ENCODE measurements at places on chromosomes 4 and X. TPM values are rescaled to one million over a fixed set of nuclear protein-coding genes. Genes with fewer than 3 reads are reported as not detected.
A peak's percentile ranks its signal among the peaks of the same experiment; 100 is the strongest.

DNA sequence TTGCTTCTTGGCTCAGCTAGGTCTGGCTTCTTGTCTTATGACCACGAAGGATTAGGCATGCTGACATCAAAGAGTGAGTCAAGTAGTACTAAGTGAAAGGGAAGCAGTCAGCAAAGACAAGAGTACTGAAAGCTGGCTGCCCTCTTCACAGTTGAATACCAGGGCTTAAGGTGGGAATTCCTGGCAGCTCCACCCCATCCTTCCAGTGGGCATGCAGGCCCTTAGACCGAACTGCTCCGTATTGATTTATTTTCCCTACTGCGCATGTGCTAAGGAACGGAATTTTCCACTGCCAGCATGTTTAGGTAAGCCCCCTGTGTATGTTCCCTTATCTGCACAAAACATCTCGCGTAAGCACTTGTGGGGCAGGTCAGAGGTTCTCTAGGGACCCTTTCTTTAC, 2320.1 kb downstream of the ARAP2 start:
- no peaks in the 10 kb centered on the region for H3K27me3 ChIP-seq
- no peaks in the 10 kb centered on the region for H3K4me1 ChIP-seq
- H3K36me3 ChIP-seq: no peaks in the 10 kb centered on the region
- no peak overlapping the region for H3K27ac ChIP-seq

DNA sequence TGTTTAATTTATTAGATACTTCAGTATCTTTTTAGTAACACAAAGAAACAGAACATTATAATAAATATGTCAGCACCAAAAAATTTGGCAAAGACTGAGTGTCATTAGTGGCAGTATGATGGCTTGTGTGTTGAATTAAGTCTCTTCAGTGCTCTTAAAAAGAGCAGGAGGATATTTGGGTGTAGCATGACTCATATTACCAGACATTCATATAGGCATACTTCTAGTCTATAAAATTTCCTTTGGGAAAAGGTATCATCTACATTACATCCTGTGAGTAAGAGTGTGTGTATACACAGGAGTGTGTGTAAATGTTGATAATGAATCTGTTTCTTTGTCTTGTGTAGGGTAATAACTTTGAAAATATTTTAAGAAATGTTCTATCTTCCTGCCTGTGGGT, 135.7 kb downstream of the CNKSR2 start:
- H3K4me1 ChIP-seq: no peaks in the 10 kb centered on the region
- DNase-seq: no peak
- no peak overlapping the region for H3K27ac ChIP-seq
- H3K4me3 ChIP-seq: no peak overlapping the region
- H3K27me3 ChIP-seq: no peaks in the 10 kb centered on the region

DNA sequence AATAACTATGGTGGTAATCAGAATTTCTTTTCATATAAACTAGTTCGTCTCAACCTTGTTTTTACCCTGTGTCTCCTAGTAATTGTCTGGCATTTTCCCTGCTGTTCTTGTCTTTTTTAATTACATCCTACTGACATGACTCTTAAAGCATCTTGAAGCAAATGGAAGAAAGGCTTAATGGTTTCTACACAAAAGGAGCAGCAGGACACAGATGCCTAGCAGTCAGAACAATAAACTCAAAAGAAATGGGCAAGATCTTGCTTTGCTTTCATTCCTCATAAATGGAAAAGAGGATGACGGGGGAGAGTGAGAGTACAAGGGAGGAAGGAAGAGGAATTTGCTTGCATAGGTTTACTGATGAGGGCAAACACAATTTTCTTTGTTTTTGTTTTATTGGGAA, 293.2 kb upstream of the EMCN start:
- no peak overlapping the region for H3K27ac ChIP-seq
- no peaks in the 10 kb centered on the region for H3K36me3 ChIP-seq
- no peaks in the 10 kb centered on the region for H3K4me1 ChIP-seq

DNA sequence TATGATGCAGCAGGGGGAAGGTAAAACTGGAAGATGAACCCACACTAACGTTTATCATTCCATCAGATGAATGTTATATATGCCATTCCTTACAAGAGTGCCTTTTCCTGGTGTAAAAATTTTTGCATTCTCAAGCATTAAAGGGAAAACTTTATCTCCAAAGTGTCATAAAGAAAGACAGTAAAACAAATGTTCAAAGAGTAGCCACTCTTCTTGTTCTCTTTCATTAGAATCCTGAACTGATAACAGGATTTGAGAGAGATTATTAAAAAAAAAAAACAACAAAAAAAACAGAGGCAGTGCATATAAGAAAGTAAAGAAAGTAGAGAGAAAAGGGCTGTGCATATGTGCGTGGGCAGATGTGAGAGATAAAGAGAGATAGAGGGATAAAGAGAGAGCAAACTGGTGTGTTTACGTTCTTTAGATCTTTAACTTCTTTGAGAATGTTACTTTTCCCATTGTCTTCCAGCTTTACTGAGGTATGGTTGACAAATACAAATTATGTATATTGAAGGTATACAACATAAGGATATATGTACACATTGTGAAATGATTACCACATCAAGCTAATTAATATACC, 275.4 kb downstream of the HS3ST1 start:
- DNase-seq: no peak
- no peaks in the 10 kb centered on the region for H3K36me3 ChIP-seq
- H3K27me3 ChIP-seq: no peaks in the 10 kb centered on the region
- no peak overlapping the region for H3K4me3 ChIP-seq
- H3K4me1 ChIP-seq: no peaks in the 10 kb centered on the region

DNA sequence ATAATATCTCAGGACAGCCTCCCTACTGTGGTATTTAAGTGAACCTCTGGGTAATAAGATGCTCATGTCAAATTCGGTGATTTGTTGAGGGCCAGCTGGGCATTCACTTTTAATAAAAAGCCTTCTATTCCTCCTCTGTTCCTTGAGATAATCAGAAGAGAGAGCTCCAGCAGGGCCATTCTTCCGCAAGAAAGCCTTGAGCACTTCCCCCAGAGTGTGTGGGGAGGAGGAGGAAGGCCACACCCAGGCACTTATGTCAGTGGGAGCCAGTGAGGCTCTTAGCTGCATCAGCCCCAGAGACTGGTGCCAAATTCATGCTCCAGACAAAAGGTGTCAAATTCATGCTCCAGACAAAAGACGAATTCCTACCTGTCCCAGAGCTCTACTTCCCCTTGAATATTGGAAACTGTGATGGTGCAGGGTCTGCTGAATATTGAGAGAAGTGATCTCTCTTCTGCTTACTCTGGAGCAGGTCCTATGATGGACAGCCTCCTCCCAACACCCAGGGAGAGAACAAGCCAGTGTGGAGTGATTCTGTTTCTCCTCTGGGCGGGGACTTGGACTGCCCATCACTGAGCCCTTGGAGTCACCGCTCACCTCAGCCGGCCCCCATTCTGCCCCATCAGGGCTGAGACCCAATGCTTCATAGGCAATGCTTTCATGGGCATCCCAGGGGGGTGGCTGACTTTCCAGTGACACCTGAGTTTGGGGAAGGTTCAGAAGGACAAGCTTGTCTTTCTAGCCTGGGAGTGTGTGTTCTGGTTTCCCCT, 68.1 kb downstream of the FHDC1 start:
- H3K27me3 ChIP-seq: no peaks in the 10 kb centered on the region
- no peaks in the 10 kb centered on the region for H3K4me1 ChIP-seq
- H3K36me3 ChIP-seq: no peaks in the 10 kb centered on the region
- no peak for DNase-seq

- peak overlapping the region; percentile 90 for H3K4me3 ChIP-seq
- H3K27ac ChIP-seq: peak overlapping the region; percentile 87
- no peaks in the 10 kb centered on the region for H3K36me3 ChIP-seq
- H3K27me3 ChIP-seq: no peaks in the 10 kb centered on the region
- DNase-seq: peak; percentile 26
These were observed 2.8 kb upstream of the TIFA start for GRCh38 chr4:112288455-112288854.

DNA sequence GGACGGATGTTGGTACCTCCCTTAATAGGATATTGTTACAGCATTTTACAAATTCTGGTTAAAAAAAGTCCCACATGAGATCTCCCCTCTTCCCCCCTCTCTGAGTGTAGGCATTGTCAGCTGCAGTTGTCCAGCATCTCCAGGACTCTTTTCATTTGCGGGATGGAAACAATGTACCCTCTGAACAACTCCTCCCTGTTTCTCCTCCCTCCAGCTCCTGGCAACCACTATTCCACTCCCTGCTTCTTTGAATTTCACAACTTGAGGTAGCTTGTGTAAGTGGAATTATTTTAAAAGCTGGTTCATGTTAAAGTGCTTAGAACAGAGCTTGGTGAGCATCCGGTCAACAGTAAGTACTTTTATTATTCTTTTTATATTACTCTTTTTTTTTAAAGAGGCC, 69.8 kb downstream of the TBL1X start:
- no peak overlapping the region for H3K27ac ChIP-seq
- no peak overlapping the region for H3K4me3 ChIP-seq
- H3K4me1 ChIP-seq: peaks cover 10% of the 10 kb centered on the region

- H3K4me3 ChIP-seq: no peak overlapping the region
- no peak overlapping the region for H3K27ac ChIP-seq
- no peaks in the 10 kb centered on the region for H3K4me1 ChIP-seq
- H3K36me3 ChIP-seq: no peaks in the 10 kb centered on the region
- no peaks in the 10 kb centered on the region for H3K27me3 ChIP-seq
These were observed 62.4 kb downstream of the APOO start for GRCh38 chrX:23845351-23845817.

- peak; percentile 38 for DNase-seq
- peaks cover 10% of the 10 kb centered on the region for H3K27me3 ChIP-seq
- no peak overlapping the region for H3K27ac ChIP-seq
- no peaks in the 10 kb centered on the region for H3K36me3 ChIP-seq
These were observed 2.8 kb upstream of the PCDH7 start for GRCh38 chr4:30717208-30718020.

DNA sequence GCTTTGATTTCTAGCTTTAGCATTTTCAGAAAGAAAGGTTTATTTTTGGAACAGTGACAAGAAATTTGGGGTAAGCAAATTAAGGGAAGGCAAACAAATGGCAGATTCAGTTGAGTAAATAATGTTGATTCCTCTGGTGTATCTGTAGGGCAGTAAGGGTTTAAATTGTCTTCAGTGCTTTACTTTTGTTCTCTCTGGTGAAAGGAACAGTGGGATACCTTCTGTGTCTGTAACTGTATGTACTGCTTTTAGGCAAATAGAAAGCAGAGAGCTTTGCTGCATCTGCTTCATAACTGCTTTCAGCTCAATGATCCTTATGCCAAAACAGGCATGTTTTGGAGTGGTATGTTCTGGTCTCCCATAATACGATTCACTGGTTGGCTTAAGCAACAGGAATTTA, 932.1 kb upstream of the SLIT2 start:
- no peak for DNase-seq
- no peak overlapping the region for H3K4me3 ChIP-seq

DNA sequence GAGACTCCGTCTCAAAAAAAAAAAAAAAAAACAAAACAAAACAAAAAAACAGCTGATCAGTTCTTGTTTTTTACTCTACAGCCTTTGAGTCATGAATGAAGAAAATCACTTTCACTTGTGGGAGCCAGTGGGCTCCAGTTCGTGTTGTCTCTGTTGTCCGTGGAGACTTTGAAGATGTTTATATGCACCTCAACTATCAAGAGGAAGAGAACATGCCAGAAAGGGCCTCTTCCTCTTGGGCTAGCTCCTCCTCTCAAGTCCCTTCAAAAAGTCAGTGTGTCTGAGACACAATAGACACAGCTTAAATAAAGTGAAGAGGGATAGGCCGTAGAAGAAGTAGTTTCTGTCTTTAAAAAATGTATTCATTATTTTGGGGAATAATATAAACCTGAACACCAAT, 182.7 kb downstream of the KDR start:
- peaks cover 11% of the 10 kb centered on the region for H3K4me1 ChIP-seq
- no peaks in the 10 kb centered on the region for H3K36me3 ChIP-seq
- H3K27ac ChIP-seq: no peak overlapping the region
- H3K27me3 ChIP-seq: no peaks in the 10 kb centered on the region
- peak overlapping the region; percentile 5 for H3K4me3 ChIP-seq

FRAS1 gene
- total RNA-seq: not detected

NLGN3 gene
- total RNA-seq: 4.4 TPM

IL2 gene
- 1.0 TPM for total RNA-seq

MAGEA8 gene
- total RNA-seq: not detected

NLGN4X gene
- total RNA-seq: not detected

DNAAF6 gene
- not detected for total RNA-seq
